ENCODE measurements at places on chromosomes 2 and 18.

GRCh38 chr2:111705239-111705638 lies 178.8 kb downstream of the ANAPC1 start:
- DNase-seq: no peak

GRCh38 chr2:110832740-110833139 lies 100.4 kb downstream of the ACOXL start:
- DNase-seq: no peak

DNA sequence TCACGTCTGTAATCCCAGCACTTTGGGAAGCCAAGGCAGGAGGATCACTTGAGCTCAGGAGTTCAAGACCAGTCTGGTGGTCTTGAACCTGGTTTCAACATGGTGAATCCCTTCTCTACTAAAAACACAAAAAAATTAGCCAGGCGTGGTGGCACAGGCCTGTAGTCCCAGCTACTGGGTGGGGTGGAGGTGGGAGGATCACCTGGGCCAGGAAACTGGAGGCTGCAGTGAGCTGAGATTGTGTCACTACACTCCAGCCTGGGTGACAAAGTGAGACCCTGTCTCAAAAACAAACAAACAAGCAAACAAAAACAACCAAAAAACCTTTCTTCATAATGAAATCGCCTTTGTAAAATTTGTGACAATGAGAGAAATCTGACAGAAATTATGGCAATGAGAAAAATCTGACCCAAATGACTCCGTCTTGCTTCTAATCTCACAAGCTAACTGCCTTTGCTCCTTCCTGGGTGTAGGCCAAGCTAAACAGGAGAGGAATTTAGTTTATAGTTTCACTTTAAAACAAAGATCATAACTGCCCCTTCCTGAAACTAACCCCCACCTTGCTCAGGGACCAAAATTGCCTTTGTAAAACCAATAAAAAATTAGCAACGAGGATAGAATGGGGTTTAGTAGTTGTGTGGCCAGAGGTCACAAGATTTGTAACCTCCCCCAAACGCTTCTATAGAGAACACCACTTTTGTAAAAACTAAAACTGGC lies 60.7 kb upstream of the KIF5C start:
- DNase-seq: no peak

GRCh38 chr2:82478641-82479040 lies 1980.4 kb downstream of the SUCLG1 start:
- no peak for DNase-seq

DNA sequence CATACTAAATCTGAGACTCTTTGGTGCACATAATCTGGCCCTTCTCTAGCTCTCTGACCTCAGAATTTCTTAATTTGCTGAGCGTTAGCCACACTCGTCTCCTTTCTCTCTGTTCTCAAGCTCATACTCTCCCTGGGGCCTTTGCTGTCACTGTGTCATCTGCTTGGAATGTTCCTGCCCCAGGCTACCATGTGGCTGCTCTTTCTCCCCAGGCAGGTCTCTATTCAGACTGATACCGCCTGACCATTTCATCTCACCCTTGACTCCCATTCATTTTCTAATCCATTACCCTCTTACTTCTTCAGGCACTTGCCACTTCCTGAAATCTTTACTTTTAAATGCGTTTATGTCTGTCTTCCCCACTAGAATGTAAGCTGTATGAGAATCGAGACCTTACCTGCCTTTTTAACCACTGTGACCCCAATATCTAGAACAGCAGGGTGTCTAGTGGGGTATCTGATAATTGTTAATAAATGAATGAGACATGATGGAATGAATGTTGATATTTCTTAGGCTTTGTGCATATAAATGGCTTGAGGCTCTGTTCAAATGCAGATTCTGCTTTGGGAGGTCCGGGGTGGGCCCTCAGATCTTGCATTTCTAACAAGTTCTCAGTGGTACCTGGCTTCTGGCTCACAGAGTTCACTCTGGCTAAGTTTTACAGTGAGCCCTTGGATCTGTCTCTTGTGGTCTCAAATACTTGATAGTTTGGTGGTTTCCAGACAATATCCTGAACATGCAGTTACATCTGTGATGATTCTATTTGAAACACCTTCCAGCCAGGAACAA lies 89.9 kb upstream of the EPC2 start:
- DNase-seq: no peak

DNA sequence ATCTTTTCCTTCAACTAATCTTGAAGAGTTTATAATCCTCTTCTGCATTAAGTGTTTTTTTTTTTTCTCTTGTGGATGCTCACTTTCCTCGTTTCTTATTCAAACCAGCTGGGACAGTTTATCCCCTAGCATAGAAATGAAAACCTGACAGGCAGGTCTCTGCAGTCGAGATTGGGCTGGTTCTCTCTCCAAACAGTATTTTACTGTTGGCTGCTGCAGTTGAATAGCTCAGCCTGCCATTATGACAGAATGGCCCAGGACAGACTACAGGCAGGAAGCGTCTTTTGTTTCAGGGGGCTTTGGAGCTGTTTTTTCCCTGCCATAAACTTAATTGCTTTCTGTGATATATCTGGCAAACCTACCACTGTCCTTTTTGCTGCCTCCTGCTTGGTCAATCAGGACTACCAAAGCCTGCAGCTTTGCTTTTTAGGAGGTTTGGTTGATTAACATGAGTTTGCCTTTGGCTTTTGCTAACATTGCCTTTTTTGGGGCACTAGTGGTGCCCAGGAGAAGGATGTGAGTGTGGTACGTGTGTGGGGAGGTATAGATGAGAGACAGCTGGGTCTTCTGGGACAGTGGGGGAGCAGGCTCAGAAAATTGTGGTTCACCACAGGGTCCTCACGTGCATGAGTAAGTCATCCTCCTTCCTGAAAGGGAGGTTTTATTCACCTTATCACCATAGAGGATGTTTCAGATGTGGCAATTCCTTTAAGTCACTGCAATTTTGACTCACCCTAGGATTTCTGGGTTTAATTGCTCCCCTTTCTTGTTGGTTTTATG lies 128.7 kb downstream of the LYPD6B start:
- peak; percentile 59 for DNase-seq

DNA sequence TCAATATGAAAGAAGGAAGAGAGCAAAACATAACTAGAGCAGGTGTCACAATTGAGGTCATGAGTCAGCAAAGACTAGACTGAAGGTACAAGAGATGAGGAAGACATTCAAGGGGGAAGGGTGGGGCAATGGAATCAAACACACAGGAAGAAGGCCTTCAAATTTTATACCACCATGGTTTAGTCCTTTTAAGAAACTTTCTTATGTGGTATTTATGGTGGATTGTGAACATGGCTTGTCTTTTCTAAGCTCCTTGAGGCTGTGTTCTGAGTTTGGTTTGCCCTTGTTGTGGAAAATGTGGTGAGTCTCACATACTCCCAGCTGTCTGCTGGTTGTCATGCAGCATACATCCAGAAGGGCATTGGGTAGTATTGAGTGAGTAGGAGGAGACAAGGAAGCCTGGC lies 62.1 kb downstream of the NABP1 start:
- peak; percentile 39 for DNase-seq

DNA sequence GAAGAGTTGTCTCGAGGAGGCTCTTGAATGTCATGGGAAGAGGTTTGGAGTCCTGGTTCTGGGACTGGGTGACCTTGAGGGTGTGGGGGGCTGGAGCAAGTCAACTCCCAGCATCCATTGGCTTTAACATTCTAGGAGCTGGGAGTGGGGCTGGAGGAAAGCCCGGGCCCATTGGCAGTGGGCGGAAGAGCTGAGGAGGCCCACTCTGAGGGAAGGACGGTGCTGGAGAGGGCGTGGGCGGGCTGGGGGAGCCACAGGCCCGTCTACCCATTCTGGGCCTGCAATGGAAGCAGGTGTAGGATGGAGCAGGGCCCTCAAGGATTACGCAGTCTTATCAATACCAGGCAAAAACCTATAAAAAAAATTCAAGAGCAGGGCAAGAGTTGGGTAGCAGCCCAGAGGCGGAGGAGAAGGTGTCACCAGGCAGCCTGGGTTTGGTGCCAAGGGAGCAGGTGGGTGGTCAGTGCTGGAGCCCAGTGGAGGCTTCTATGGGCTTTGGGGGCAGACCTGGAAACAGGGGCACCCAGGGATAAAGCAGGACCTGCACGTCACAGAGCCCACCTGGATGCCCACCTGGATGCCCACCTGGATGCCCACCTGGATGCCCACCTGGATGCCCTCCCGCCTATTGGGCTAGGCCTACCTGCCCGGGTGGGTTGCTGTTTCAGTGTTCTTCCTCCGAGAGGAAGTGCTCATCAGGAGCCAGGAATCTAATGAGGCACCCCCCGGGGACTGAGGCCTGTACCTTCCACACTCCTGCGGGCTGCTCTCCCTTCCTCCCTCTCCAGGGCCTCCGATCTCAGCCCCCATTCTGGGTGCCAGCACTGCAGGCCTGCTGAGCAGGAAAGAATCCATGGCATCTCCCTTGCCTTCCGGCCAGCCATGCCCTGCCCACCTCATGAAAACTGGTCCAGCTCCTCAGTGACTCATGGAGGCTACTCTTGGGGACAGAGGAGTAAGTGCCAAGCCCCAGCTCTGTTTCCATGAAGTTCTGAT lies 71.3 kb downstream of the CTIF start:
- no peak for DNase-seq

GRCh38 chr2:101387151-101387834 lies at the start of gene CREG2:
Gene CREG2 (minus strand): TSS chr2:101387503. CDS start chr2:101387457, 46 bp downstream.
- peak; percentile 30 for DNase-seq

GRCh38 chr2:99811544-99811943 lies 321.7 kb upstream of the REV1 start:
- peak; percentile 25 for DNase-seq

- peak; percentile 70 for DNase-seq
Observed at GRCh38 chr2:233481368-233482142, 85.0 kb downstream of the USP40 start.

GRCh38 chr2:114008720-114009119 lies 118.8 kb downstream of the ACTR3 start:
- DNase-seq: no peak

- DNase-seq: no peak
Observed at GRCh38 chr2:171226461-171226860, 65.8 kb upstream of the TLK1 start.

DNA sequence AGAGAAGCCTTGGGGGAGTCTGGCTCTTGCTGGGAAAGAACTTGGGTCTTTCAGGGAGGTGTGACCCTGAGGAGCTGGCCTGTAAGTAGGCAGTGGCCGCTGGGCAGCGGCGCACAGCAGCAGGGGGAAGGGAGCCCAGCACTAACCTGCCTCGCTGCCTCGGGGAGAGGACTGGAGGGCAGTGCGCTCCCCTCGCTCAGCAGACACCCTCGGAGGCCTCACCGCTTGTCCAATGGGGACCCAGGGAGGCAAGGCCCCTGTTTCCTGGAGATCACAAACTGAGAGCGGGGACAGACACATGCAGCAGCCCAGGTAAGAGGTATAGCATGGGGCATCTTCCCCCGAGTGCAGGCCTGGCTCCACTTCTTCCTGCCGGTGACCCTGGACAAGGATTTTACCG lies 3.3 kb downstream of the DNMT3A start:
- DNase-seq: no peak

DNA sequence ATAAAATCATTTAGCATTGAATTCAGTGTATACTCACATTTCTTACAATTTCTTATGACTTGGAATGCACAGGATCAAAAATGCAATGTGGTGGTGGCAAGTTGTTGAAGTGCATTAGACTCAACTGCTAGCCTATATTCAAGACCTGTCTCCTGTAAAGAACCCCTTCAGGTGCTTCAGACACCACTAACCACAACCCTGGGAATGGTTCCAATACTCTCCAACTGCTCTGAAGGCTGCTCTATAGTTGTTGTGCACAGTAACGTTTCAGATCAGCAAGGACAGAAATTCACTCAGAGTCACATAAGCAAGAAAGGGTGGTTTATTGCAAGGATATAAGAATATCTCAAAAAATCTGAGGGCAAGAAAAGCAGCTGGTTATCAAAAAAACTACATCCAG lies 6.5 kb downstream of the GKN1 start:
- no peak for DNase-seq

- no peak for DNase-seq
Observed at GRCh38 chr2:46390036-46390435, 89.3 kb upstream of the TMEM247 start.

GRCh38 chr2:141038341-141038740 lies 1092.5 kb downstream of the LRP1B start:
- DNase-seq: no peak

DNA sequence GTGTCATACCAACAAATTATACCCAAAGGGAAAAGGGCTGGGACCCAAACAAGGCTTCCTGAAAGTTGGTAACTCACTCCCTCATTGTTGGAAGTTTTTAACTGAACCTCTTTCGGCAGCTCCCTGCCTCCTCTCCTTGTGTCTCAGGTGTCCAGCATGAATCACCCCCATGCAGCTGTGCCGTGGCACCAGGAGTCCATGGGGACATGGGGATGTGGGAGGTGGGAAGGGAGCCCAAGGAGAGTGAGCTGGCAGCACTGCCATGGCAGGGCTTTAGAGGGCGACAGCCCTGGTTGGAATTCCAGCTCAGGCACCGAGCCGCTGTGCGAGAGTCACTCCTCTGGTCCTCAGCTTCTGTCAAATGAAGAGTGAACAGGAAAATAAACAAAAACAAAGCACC lies 12.5 kb upstream of the GYPC start:
- no peak for DNase-seq

GRCh38 chr2:173962031-173962430 lies 3.1 kb downstream of the SP3 start:
- peak; percentile 58 for DNase-seq

DNA sequence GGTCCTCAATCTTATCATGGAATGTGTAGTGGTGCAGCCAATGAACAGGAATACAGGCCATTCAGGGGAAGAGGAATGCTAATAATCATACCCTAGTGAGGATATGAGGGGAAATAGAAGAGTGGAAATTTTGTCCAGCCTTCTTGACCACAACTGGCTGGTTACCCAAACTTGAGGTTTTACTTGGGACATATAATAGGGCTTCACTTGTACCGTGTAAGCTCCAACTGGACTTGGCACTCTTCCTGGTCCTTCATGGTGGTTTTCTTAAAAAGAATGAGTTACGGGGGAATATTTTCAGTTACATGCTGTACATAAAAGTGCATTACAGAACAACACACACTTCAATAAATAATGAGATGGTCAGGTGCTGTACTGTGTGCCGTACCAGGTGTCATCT lies 234.9 kb upstream of the RASGRP3 start:
- DNase-seq: no peak

GRCh38 chr2:3664925-3665324 lies 6.9 kb downstream of the ALLC start:
- DNase-seq: no peak

- peak; percentile 54 for DNase-seq
Observed at GRCh38 chr18:8984131-8984721, 118.3 kb upstream of the NDUFV2 start.

GRCh38 chr2:39476524-39476923 lies 39.4 kb upstream of the MAP4K3 start:
- DNase-seq: no peak

- peak; percentile 44 for DNase-seq
Observed at GRCh38 chr18:3998698-3999333, 456.3 kb downstream of the DLGAP1 start.

GRCh38 chr2:41966431-41966893 lies 81.4 kb upstream of the PKDCC start:
- DNase-seq: peak; percentile 78

GRCh38 chr2:100699131-100699530 lies 120.8 kb upstream of the NPAS2 start:
- DNase-seq: no peak

- DNase-seq: peak; percentile 16
Observed at GRCh38 chr2:205051417-205051816, 506.1 kb downstream of the PARD3B start.

- no peak for DNase-seq
Observed at GRCh38 chr2:217289177-217289906, 429.5 kb upstream of the TNP1 start.

Data from bronchial epithelial cell (primary cell).